ENCODE measurements at places on chromosomes 4 and X.

DNA sequence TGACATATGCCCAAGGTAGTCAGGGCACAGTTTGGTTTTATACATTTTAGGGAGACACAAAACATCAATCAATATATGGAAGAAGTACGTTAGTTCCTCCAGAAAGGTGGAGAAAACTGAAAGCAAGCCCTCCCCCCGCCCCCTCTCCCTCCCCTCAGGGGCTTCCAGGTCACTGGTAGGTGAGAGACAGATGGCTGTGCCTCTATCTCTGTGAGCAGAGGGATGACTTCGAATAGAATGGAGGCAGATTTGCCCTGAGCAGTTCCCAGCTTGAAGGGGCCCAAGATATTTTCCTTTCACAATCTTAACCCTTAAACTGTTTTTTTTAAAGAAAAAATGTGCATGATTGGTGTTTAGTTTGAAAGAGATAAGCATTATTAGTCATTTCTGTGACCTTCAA is 114.0 kb downstream of the PCDH10 start:
- no peak for DNase-seq

GRCh38 chrX:115579327-115579726 is 18.4 kb downstream of the PLS3 start:
- no peak for DNase-seq

- peak; percentile 37 for DNase-seq
These were observed 14.9 kb downstream of the ABCG2 start for GRCh38 chr4:88143504-88143903.

DNA sequence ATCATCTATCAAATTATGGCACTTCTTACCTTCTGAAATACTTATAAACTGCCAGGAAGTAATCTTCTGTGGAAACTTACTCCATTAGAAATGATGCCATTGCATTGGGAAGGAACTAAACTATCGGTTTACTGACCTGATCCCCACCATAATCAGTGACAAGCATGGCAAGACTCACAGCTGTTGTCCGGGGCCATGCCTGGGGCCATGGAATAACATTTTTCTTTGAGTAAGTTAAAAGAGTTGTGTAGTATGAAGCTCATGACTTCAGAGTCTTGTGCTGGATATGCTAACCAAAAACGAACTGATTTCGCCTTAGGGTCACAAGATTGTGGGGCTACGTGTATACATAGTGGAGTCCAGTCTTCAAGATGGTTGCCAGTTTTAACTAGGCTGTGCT is 15.4 kb downstream of the MTHFD2L start:
- no peak for DNase-seq

GRCh38 chrX:121642415-121642814 is 595.0 kb downstream of the GLUD2 start:
- DNase-seq: peak; percentile 75

DNA sequence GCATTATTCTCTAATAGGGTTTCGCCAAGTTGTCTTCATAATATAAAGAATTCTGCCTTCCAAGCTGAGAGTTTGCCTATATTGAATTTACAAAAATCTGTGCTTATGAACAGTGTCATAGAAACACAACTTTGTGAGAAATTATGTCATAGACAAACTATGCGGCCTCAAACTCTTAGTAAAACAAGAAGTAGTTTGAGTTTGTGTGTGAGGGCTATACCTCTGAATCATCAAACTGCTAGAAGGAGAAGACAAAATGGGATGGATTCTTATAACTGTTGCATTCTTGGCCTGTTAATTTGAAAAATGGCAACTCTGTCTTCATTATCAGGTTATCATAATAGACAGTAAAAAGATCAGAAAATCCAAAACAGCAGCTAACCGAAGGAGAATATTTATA is 46.1 kb upstream of the NAP1L5 start:
- peak; percentile 85 for DNase-seq

GRCh38 chr4:109251396-109251795 is 51.1 kb downstream of the COL25A1 start:
- DNase-seq: no peak

Measured in fibroblast of skin of abdomen (primary cell).